ENCODE measurements at places on chromosomes 13 and 19. TPM values are rescaled to one million over a fixed set of nuclear protein-coding genes. Genes with fewer than 3 reads are reported as not detected.

DNA sequence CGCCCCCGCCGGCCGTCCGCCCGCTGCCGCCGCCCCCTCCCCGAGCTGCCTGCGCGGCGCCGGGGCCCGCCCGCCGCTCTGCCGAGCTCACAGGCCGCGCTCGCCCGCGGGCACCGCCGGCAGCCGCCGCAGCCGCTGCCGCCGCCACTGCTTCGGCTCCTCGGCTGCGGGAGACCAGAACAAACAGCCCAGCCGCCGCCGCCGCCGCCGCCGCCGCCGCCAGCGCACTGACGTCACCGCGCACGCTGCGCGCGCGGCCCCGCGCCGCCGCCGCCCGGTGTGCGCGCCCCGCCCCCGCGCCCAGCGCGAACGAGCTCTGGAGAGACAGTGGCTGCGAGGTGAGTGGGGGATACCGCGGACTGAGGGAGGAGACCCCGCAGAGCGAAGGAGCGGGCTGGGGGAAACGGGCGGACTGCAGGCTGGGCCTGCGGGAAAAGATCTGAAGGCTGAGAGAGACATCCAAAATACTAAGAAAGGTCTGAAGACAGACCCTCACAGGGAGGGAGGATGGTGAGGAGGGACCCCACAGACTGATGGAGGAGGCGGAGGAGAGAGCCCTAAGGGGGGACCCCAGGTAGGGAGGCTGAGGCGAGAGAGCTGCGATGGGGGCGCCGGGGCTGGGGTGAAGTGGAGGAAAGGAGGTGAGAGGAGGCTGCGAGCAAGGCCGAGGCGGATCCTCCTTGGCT, at the start of gene BRD4:
Gene BRD4 (minus strand): TSS at position 229 of the 686 bp plus-strand sequence. CDS start 59,440 bp downstream, outside the sequence.
- DNase-seq = peak; percentile 89
- peak within 1 kb of the TSS; percentile 93 for H3K27ac ChIP-seq
- H3K4me1 ChIP-seq = peaks cover 39% of the 10 kb centered on the region
- H3K36me3 ChIP-seq = peaks cover 28% of the 10 kb centered on the region
- H3K27me3 ChIP-seq = no peaks in the 10 kb centered on the region
- H3K4me3 ChIP-seq = peak within 1 kb of the TSS; percentile 96

DNA sequence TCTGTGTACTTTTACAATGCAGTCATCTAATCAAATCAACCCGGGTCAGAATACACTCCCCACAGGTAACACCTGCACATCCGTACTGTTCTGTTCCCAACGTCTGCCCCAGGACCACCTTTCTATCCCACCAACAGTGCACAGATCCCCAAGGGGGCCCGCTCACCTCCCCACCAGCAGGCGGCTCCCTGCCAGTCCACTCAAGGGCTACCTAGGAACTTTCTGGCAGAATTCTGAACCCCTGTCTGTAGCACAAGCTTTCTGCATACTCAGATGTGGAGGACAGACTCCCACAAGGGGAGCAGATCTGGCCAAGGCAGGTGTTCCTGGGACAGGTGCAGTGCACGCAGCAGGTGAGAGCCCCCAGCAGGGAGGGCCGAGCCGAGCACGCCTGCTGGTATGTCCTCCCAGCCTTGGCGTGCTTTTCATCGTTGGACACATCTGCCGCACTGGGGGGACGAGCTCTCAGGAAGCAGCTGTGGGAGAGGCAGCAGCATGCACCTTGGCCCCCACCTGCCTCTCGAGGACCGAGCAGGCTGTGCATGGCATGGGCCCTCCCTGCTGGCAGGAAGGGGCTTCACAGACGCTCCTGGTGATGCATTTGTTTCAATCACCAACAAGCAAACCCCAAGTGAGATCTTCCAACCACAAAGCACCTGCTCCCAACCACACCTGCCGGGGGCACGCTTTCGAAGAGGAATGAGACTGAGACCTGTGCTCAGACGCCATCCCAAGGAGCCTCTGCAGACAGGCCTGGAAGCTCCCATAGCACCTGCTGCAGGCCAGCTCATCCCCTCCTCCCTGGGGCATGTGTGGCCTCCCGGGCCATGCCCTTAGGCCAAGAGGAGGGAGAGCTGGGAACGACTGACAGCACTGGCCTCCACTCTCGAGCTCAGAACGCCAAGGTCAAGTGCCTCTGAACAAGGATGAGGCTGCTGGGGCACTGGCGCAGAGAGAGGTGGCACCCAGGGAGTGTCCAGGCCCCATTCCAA, 35.9 kb downstream of the RAB20 start:
- H3K4me3 ChIP-seq = no peak overlapping the region
- H3K27ac ChIP-seq = no peak overlapping the region
- peak; percentile 49 for DNase-seq
- H3K36me3 ChIP-seq = peaks cover 2% of the 10 kb centered on the region
- H3K4me1 ChIP-seq = peaks cover 31% of the 10 kb centered on the region

- no peak overlapping the region for H3K4me3 ChIP-seq
- H3K27me3 ChIP-seq = no peaks in the 10 kb centered on the region
- no peaks in the 10 kb centered on the region for H3K36me3 ChIP-seq
- DNase-seq = no peak
- no peaks in the 10 kb centered on the region for H3K4me1 ChIP-seq
Observed at GRCh38 chr13:59823486-59823885, 340.2 kb downstream of the DIAPH3 start.

DNA sequence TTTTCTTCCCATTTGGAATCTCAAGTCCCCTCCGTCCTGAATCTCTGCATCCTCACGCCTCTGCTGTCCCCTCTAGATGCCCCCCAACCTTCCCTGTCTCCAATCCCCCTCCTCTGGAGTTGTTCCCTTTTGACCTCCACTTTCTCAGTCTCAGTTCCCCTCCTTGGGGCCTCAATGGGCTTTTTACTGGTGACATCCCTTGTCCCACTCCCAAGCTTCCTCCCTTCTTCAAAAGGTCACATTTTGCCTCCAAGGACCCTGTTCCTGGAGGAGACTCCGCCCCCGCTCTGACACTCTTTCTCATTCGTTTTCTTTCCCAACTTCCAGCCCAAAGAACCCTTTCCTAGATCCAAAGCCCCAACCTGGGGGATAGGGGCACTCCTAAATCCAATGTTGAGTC, 1.0 kb downstream of the AP2S1 start:
- peaks cover 3% of the 10 kb centered on the region for H3K27me3 ChIP-seq
- peaks cover 14% of the 10 kb centered on the region for H3K4me1 ChIP-seq
- peaks cover 1% of the 10 kb centered on the region for H3K36me3 ChIP-seq
- no peak overlapping the region for H3K27ac ChIP-seq
- H3K4me3 ChIP-seq = peak overlapping the region; percentile 85

DNA sequence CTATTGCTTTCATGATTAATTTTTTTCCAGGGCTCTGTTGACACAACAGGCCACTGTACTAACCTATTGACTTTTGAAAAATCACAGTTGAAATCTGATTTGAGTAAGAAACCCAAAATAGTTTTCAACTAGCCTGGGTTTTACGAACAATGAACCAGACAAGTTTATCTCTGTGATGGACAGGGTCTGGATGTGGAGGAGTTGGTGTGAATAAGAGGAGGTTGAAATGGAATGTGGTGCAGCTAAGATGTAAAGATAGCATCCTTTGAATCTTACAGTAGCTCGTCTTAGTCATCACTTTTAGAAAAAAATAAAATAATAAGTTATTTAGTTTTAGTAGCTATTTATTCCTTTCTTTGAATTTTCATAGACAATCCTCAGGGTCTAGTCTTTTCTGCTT, 8.3 kb upstream of the OXGR1 start:
- H3K36me3 ChIP-seq = no peaks in the 10 kb centered on the region
- peaks cover 41% of the 10 kb centered on the region for H3K27me3 ChIP-seq
- no peak for DNase-seq
- no peak overlapping the region for H3K27ac ChIP-seq
- H3K4me1 ChIP-seq = peaks cover 2% of the 10 kb centered on the region
- no peak overlapping the region for H3K4me3 ChIP-seq

The HIPK4 gene
- not detected for total RNA-seq
